ENCODE measurements at places on chromosomes 3 and 15.

DNA sequence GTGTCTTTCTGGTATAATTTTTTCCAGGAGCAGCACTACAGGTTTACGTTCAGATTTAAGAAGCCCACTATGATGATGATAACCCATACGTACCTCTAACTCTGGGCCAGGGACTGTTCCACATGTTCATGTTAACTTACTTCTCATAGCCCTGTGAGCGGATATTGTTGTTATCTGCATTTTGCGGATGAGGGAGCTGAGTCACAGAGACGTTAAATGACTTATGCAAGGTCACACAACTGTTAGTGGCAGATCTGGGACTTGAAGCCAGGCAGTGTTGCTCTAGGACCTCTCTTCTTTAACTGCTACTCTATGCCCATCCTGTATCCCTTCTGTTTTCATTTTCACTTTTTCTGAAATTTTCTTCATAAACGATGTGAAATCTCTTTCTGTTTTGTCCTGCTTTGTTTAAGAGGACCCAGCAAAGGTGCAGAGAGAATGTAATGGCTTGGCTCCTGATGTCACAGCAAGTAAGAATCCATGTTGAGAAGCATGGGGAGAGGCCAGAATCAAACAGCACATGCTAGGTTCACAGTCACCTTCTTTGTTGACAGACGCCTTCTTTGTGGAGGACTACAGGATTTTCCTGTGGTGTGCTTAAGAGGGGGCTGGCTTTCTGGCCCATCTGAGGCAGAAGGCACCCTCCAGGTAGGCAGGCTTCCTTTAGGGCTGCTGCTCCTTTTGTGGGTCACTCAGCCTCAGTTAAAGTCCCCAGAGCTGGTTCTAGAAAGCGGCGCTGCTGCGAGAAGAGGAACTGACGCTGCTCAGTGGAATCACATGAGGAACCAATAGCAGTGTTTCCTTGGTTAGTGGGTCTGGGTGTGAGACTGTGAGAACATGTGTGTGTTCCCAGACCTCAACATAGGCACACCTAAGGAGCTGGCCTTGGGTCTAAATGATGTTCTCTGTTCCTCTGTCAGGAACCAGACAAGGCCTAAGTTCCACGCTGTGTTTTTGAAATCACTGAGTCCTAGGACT, 121.6 kb downstream of the TMEM108 start:
- H3K4me1 ChIP-seq, result no peaks in the 10 kb centered on the region
- H3K27ac ChIP-seq, result no peak overlapping the region
- DNase-seq, result no peak
- no peak overlapping the region for H3K4me3 ChIP-seq
- H3K27me3 ChIP-seq, result no peaks in the 10 kb centered on the region

DNA sequence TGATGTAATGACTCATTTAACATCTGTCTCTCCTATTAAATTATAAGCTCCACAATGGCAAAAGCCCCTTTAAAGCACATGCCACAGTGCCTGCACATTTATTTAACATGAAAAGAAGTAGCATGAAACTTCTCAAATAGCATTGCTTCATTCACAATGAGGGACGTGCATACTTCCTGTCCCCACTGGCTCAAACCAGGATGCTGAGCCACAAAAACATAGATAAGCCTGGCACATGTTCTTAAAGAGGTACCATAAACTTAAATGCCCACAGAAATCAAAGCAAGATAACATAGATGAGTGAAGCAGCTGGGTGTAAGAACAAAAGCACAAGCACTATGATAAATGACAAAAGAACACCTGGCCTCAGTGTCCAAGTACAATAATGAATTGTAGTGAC, 3.8 kb downstream of the TP53BP1 start:
- H3K27me3 ChIP-seq, result no peaks in the 10 kb centered on the region
- H3K4me1 ChIP-seq, result peaks cover 9% of the 10 kb centered on the region
- H3K4me3 ChIP-seq, result no peak overlapping the region
- no peak for DNase-seq

GRCh38 chr3:164478323-164478722, 600.0 kb downstream of the SI start:
- no peak overlapping the region for H3K27ac ChIP-seq
- H3K36me3 ChIP-seq, result no peaks in the 10 kb centered on the region
- no peak for DNase-seq
- H3K27me3 ChIP-seq, result no peaks in the 10 kb centered on the region
- H3K4me1 ChIP-seq, result no peaks in the 10 kb centered on the region

DNA sequence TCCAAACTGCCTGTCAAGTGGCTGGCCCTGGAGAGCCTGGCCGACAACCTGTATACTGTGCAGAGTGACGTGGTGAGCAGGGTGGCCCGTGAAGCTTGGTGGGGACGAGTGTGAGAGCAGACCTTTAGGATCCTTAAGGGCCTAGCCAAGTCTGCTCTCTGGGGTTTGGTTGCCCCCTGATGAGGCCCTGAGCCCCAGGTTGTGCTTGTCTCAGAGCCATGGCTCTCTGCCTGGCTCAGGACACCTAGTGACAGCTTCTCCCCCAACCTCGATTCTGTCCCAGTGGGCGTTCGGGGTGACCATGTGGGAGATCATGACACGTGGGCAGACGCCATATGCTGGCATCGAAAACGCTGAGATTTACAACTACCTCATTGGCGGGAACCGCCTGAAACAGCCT, 14.4 kb downstream of the TYRO3 start:
- DNase-seq, result no peak
- H3K27ac ChIP-seq, result no peak overlapping the region
- H3K4me3 ChIP-seq, result no peak overlapping the region
- peaks cover 10% of the 10 kb centered on the region for H3K36me3 ChIP-seq

- H3K4me1 ChIP-seq, result no peaks in the 10 kb centered on the region
- no peaks in the 10 kb centered on the region for H3K36me3 ChIP-seq
- H3K27me3 ChIP-seq, result no peaks in the 10 kb centered on the region
- H3K27ac ChIP-seq, result no peak overlapping the region
- no peak overlapping the region for H3K4me3 ChIP-seq
Measured at GRCh38 chr3:87509401-87509800, 233.0 kb upstream of the POU1F1 start.

Measured in PC-3 (cell line).